ENCODE measurements at places on chromosomes 12 and 14.
A peak's percentile ranks its signal among the peaks of the same experiment; 100 is the strongest.

GRCh38 chr12:120914794-120915193 is 10.6 kb upstream of the SPPL3 start:
- no peak for DNase-seq

- peak; percentile 43 for DNase-seq
Observed at GRCh38 chr12:57479376-57480115, at the start of gene ARHGAP9. Gene ARHGAP9 (minus strand): TSS chr12:57479866. CDS start chr12:57479406, 460 bp downstream.

GRCh38 chr14:90355540-90356518 is 24.1 kb upstream of the NRDE2 start:
- DNase-seq, result no peak

DNA sequence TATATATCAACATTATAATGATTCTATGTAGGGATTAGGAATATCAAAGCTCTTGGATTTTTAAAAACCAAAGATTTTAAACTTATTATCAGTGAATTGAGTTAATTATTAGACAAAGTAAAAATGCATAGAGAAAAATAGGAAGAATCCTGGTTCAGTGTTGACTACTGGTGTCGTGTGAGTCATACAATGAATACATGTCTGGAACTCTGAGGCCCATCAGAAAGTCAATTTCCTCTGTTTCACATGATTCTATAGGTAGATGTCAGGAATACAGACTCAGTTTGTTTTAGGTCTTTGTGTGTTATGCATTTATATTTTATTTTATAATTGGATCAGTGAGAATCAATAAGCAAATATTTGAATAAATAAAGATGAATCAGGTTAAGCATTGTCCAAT is 84.5 kb upstream of the RTL1 start:
- DNase-seq, result no peak

GRCh38 chr12:95990136-95990535 is 6.0 kb downstream of the HAL start:
- DNase-seq, result no peak

DNA sequence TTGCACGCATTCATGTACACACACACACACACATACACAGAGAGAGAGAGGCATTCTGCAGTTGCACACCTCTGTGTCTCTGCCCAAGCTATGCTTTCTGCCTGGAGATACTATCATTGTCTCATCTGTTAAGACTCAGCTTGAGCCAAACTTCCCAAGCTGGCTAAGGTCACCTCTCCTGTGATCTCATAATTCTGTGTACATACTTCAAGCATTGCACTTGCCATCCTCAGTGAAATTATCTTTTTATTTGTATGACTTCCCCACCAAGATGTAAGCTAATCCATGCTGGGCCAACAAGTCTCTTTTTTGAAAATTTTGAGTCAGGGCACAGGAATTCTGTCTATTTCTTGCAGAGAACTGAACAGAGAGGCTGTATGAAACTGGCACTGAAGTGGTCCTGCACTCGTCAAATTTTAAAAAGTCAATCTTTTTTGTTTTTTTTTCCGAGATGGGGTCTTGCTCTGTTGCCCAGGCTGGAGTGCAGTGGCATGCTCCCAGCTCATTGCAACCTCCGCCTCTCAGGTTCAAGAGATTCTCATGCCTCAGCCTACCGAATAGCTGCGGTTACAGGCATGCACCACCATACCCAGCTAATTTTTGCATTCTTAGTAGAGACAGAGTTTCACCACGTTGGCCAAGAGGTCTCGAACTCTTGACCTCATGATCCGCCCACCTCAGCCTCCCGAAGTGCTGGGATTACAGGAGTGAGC is 44.3 kb downstream of the TMTC1 start:
- no peak for DNase-seq

DNA sequence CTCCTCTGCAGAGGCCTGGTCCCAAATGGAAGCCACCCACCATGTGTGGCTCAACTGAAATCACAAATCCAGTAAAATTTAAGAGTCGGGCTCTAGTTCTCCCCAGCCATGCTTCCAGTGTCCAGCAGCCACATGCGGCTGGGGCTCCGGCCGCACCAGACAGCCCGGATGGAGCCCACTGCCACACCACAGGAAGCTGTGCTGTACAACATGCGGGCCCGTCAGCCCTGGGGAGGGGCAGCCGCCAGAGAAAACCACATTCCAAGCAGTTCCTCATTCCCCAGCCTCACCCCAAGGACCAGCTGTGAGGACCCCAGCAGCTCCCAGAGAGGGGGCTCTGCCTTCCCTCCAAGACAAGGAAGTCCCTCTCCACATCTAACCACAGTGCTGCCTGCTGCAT is 135.0 kb downstream of the NCOR2 start:
- DNase-seq, result no peak

DNA sequence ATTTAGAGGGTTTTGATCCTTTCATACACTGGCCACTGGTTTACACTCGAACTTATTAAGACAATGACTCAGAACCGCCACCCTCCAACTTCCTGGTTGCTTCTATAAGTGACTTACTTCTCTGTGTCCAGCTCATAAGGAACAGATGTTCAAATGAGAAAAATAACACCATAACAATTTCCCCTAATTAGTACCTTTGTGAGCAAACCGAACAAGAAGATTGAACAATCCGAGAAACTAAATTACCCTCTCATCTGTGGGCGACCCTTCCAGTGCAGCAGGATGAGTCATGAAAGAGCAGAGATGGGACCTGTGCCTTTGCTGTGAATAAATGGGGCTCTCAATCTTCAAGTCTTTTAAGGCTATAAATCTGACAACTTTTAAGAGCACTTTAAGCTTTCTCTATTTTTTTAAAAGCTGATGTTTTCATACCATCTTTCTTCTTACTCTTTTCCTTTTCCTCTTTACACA is 146.8 kb upstream of the RASSF8 start:
- no peak for DNase-seq

- no peak for DNase-seq
Observed at GRCh38 chr12:88237954-88238353, 95.8 kb downstream of the TMTC3 start.

GRCh38 chr14:48023881-48024280 is 348.5 kb upstream of the MDGA2 start:
- DNase-seq, result no peak

DNA sequence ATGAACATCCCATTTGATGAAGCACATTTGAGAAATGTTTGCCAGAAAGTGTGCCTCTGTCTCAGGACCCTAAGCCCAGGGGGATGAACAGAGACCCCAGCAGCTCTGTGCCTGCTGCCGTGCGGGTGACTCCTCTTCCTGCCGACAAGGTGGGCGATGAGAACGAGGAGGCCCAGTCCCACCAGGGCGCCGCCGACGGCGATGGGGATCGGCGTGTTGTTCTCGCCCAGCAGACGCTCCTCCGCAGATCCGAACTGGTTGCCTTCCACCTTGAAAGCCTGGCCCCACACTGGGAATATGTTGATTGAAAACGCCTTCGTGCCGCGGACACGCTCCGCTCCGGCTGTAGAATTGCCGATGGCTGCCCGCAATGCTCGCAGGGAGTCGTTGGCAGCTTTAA is 44.1 kb downstream of the LRTM2 start:
- no peak for DNase-seq

DNA sequence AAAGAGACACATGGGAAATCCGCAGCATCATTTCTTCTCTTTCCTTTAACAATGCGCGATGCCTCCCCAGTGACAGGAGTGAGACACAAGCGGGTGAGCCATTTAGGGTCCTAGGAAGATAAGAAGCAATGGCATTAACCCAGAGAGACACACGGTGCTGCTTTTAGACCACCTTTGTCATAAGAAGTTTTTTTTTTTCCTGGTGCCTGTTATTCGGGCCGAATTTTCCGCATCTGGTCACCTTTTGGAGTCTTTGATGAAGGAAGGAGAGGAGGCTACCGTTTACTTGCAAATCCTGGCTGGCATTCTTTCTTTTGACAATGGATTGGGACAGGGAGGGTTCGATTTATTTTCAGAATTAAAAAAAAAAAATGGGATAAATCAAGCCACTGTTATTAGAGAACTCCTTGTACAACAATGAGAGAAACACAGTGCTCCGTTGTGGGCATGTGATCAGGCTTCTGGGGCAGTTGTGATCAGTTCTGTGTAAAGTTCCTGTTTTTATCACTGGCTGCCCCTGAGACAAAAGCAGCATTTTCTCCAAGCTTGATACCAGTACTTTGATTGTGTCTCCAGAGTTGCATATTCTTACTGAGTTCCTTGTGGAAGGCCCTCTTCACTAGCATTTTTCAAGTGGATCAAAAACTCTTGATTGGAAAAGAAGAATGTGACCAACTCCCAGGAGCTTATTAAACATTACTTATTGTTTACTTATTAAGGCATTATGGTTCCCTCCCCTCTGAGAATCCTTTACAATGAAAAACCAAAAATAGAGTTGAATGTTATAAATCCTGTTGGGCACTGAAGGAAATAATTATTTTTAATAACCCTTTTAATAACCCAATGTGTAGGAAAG is 1.1 kb downstream of the DIP2B start:
- DNase-seq, result no peak

DNA sequence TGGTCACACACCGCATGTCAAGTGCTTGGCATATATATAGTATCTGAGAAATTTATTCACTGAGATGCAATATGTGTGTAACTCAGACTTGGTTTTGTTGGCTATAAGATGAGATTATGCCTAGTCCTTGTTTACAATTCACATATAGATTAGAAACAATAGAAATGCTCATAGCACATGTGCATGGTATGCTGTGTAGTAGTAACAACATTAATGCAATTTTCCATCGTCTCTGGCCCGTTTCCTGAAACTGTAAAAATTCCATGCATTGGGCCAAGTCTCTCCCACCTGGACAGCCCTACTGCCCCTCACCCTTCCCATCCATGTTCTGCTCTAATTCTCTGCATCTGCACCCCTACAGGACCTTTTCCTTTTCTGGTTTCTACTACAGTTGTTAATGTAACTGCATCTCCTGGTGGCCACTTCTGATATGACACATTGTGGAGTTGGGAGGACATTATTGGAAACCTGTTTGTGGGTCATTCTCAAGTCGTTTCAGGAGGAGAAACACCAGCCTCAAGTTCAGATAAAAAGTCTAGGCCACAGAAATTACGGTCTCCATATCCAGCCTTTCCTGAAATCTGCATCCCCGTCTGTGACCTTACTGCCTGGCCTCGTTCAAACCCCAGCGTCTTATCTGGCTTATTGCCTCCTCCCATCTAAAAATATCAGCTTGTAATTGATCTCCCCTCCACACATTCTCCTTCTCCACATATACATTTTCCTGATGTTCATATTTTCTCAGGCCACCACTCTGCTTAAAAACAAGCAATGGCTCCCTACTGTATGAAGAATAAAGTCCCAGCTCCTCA is 37.5 kb downstream of the EMP1 start:
- peak; percentile 11 for DNase-seq

DNA sequence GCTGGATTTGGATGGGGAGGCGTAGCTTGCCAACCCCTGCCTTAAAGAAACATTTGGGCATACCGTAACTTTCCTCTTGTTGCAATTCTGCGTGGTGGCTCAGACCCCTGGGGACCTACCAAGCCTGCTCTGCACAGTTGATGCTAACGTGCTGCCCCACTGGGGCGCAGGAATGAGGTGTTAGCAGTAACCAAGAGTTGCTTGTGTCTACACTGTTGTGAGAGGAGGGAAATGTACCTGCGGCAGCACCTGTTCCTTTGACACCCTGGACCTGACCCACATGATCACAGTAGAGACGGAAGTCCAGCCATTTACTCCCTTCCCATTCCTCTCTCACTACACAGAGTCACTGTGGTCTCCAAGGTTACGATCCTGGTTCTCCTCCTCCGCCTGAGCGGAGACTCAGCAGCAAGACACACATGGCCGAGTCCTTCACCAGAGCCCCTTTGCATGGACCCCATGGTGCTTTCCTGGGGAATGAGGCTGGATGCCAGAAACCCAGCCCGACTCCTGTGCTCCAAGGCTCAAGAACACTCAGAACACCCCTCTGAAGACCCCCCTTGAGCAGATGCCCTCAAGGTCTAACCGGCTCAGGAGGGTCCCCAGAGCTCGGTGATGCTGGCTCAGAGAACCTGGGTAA is 84.8 kb downstream of the FBXL14 start:
- DNase-seq, result no peak

GRCh38 chr12:25615119-25615518 is 62.0 kb upstream of the LMNTD1 start:
- DNase-seq, result no peak

DNA sequence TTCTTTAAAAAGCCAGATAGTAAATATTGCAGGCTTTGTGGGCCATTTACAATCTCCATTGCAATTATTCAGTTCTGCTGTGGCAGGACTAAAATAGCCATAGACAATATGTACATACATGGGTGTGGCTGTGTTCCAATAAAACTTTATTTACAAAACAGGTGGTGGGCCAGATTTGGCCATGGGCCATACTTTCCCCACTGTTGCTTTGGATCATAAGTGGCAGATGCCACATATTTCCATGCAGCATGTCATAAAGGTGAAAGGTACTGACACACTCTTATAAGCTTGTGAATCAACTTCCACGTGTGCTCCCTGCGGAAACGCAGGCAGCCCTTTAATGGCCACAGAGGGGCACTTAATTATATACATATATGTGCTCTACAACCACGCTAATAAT is 244.4 kb upstream of the FOXN3 start:
- DNase-seq, result no peak

DNA sequence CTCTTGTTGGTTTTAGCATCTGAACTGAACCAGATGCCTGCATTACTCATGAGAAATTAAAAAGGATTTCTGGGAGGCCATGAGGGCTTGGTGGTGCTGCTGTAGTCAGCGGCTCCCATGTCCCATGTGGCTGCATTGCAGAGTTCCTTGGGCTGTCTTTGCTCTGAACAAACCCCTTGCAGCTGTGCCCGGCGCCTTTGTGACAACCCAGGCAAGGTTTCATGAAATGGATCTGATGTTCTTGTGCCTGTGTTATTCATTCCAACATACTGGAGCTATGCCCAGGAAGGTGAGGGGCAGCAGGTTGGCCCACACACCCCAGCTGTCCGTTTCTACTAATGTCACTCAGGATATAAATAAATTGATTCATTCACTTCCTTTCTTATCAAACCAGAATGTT is 40.8 kb downstream of the TGFB3 start:
- no peak for DNase-seq

DNA sequence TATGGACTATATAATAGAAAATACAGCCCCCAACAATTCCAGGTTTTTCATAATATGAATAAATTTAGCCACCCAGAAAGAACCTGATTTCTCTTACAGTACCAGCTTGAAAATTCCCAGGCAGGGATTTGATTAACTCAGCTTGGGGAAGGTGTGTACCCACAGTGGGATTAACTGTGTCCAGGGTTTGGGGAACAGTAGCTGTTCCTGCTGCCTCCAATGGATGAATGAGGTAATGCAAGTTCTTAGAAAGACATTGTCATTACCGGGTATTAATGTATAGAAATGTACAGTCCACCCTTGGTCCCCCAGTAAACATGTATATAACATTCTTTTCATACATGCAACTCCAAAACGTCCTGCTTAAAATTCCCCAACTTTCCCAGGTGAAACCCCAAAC is 115.6 kb downstream of the LRIG3 start:
- no peak for DNase-seq

- no peak for DNase-seq
Observed at GRCh38 chr14:101861464-101861863, 100.0 kb downstream of the PPP2R5C start.
